ENCODE measurements at places on chromosomes 7 and 10. TPM values are rescaled to one million over a fixed set of nuclear protein-coding genes. Genes with fewer than 3 reads are reported as not detected.

DNA sequence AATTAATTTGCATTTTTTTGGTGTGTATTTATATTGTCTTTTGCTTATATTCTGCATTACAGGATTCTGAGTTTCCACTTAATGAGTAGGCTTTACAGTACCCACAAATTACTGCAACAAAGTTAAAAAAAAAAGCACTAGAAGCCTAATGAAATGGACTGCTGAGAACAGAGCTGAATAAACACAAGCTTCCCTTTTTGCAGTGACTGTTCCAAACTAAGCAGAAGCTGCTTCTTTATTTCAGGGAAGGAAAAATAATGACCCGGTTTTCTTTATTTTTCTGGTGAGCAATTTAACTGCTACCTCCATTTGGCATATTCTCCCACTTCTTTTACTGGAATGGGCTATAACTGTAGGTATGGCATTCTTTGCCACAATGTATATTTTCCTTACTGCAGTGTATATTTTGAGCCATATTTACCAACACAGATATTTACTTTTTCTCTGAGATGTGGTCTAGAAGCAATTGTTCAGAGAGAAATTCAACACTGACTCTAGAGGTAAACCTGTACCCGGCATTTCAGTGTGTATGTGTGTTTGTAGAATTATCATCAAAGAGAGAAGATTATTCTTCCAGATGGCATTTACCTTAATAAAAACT is 56.9 kb downstream of the HDAC9 start:
- no peaks in the 10 kb centered on the region for H3K27me3 ChIP-seq
- no peaks in the 10 kb centered on the region for H3K36me3 ChIP-seq
- no peak overlapping the region for H3K4me3 ChIP-seq

Gene TLX1
- total RNA-seq = not detected

- DNase-seq = no peak
- H3K36me3 ChIP-seq = no peaks in the 10 kb centered on the region
- no peaks in the 10 kb centered on the region for H3K4me1 ChIP-seq
- H3K27me3 ChIP-seq = no peaks in the 10 kb centered on the region
Measured at GRCh38 chr7:110407242-110407641, 683.7 kb upstream of the LRRN3 start.

DNA sequence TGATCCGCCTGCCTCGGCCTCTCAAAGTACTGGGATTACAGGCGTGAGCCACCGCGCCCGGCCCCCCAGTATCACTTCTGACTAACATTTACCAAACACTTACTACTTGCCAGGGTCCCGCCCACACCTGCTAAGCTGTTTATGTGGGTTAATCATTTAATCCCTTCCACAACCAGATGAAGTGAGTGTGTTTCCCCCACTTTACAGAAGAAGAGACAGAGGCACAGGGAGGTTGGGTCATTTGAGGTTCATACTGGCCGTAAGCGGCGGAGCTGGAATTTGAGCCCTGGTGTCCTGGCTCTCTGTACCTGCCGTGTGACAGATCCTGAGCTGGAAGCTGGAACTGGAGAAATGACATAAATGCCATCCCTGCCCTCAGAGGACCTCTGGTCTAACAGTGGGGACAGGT is 15.1 kb upstream of the VPS37D start:
- DNase-seq = no peak
- peaks cover 15% of the 10 kb centered on the region for H3K27me3 ChIP-seq
- no peak overlapping the region for H3K27ac ChIP-seq
- H3K4me3 ChIP-seq = no peak overlapping the region

DNA sequence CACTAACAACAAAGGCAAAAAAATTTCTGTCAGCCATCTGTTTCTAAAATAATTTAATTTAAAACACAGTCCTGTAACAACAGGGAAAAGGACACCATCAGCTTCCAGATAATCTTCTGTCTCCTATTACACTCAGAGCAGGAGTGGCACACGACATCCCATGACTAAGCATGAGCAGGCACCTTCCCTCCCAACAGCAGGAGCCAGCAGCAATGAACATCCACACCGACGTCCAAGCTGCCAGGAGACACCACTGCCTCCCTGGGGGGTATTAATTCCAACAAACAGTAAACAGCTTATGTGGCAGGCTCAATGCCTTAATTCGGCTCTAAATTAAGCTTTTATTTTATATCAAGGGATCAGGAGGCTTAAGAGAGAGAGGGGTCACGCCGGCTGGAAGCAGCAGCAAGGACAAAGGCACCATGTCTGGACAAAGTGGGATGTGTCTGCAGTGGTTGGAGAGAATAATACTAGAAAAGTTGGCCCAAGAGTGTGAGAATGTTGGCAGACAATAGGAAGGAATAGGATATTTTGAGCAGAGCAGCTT is 45.7 kb downstream of the KIAA1549 start:
- no peak for DNase-seq
- H3K4me3 ChIP-seq = no peak overlapping the region
- no peaks in the 10 kb centered on the region for H3K27me3 ChIP-seq

Gene BBIP1
- total RNA-seq = 42.9 TPM

- H3K36me3 ChIP-seq = no peaks in the 10 kb centered on the region
- no peaks in the 10 kb centered on the region for H3K27me3 ChIP-seq
- no peak overlapping the region for H3K27ac ChIP-seq
- DNase-seq = no peak
- H3K4me3 ChIP-seq = no peak overlapping the region
Measured at GRCh38 chr10:50497758-50498157, 126.0 kb downstream of the SGMS1 start.

DNA sequence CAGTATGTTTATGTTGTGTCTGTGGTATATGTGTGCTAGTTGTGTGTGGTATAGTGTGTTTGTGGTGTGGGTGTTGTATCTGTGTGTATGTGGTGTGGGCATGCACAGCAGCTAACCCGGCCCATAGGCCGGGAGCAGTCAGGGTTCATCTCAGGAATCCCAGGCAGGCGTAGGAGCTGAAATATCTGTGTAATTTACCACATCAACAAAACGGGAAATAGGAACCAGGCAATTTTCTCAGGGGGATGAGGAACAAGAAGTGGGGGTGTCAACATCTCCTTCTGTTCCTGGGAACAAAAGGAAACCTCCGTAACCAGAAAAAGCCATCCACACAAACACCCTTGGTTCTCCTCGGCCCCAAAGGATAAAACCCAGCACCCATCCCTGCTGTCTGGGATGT is 24.5 kb upstream of the ZNF488 start:
- no peaks in the 10 kb centered on the region for H3K36me3 ChIP-seq
- no peaks in the 10 kb centered on the region for H3K4me1 ChIP-seq
- no peak for DNase-seq

GRCh38 chr7:84529480-84530205 is 335.1 kb upstream of the SEMA3A start:
- H3K27ac ChIP-seq = no peak overlapping the region
- H3K36me3 ChIP-seq = no peaks in the 10 kb centered on the region
- no peaks in the 10 kb centered on the region for H3K4me1 ChIP-seq
- DNase-seq = no peak
- H3K4me3 ChIP-seq = no peak overlapping the region
- H3K27me3 ChIP-seq = no peaks in the 10 kb centered on the region

- H3K4me1 ChIP-seq = no peaks in the 10 kb centered on the region
- no peak overlapping the region for H3K27ac ChIP-seq
- H3K4me3 ChIP-seq = no peak overlapping the region
- H3K36me3 ChIP-seq = no peaks in the 10 kb centered on the region
- no peak for DNase-seq
Measured at GRCh38 chr10:74502963-74503608, 323.3 kb upstream of the KAT6B start.

- DNase-seq = no peak
- no peak overlapping the region for H3K4me3 ChIP-seq
- H3K27ac ChIP-seq = no peak overlapping the region
Measured at GRCh38 chr10:113202011-113202410, 252.0 kb downstream of the TCF7L2 start.

DNA sequence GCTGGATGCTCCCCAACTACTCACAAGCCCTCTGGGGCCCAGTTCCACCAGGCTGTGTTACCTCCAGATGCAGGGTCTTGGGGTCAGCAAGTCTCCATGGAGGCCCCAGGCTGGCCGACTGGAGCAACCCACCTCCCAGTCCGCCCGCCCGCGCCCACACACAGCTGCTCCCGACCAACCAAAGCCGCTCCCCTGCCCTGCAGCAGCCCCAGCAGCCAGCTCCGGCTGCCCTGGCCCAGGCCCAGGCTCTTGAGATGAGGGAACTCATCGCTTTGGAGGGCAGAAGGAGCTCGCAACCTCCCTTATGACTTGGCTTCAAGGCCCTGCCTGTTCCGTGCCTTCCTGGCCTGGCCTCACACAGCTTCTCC is 47.2 kb downstream of the LRRC20 start:
- no peaks in the 10 kb centered on the region for H3K36me3 ChIP-seq
- H3K27me3 ChIP-seq = no peaks in the 10 kb centered on the region
- no peak overlapping the region for H3K27ac ChIP-seq
- DNase-seq = no peak

DNA sequence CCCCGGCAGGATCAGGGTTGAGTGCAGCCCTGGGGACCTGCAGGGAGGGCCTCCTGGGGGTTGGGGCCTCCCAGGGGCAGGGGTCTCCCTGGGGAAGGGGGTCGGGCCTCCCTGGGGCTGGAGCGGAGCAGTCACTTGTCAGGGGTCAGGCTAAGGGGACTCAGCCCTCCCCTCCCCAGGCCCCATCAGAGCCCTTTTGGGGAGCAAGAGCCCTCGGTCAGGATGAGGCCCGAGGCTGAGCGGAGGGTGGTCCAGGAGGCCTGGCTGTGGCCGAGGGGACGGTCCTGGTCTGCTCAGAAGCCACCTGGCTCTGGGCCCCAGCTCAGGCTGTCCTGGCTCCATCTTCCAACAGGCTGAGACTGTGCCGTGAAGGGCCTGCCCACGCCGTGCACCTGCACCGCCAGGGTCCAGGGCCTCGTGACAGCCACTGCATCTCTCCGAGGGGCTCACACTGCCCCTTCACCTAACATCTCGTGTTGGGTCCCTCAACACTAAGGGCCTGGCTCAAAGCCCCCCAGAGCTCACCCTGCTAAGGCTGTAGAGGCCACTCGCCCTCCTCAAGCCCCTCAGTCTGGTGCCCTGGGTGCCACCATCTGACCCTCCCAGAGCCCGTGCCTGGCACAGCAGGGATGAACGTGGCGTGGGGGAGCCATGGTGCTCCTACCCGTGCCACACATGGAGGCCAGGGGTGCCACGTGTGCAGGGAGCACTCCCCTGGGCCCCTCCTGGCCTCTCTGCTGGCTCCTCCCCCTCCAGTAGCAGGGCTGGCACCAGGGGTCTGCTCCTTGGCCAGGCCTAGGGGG is 12.9 kb downstream of the BHLHA15 start:
- H3K36me3 ChIP-seq = peaks cover 16% of the 10 kb centered on the region
- H3K4me3 ChIP-seq = no peak overlapping the region
- no peaks in the 10 kb centered on the region for H3K4me1 ChIP-seq
- H3K27ac ChIP-seq = no peak overlapping the region
- DNase-seq = no peak
- H3K27me3 ChIP-seq = no peaks in the 10 kb centered on the region

Gene SH2D4B
- total RNA-seq = 0.17 TPM

GRCh38 chr7:101400751-101401150 is 38.1 kb downstream of the COL26A1 start:
- H3K27ac ChIP-seq = no peak overlapping the region
- no peaks in the 10 kb centered on the region for H3K36me3 ChIP-seq
- no peaks in the 10 kb centered on the region for H3K27me3 ChIP-seq
- no peaks in the 10 kb centered on the region for H3K4me1 ChIP-seq
- no peak for DNase-seq

DNA sequence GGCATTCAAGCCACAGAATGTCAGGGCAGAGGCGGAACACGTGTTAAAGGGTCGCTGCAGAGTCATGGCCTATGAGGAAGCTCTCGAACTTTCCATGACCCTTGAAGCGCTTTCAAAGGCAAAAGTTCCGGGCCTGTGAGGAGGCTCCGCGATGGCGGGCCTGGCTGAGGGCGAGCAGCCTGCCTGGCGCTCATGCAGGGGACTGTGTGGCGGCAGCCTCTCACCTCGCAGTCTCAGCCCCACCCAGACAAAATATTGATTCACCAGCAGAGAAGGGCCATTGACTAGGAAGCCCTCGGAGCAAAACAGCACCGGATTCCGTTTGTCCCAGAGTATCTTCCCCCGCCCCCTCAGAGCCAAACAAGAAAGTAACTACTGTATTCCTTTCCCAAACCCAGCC is 12.8 kb upstream of the CNNM1 start:
- no peaks in the 10 kb centered on the region for H3K4me1 ChIP-seq
- no peak overlapping the region for H3K27ac ChIP-seq
- no peaks in the 10 kb centered on the region for H3K36me3 ChIP-seq
- H3K27me3 ChIP-seq = no peaks in the 10 kb centered on the region
- DNase-seq = no peak
- no peak overlapping the region for H3K4me3 ChIP-seq

- H3K4me3 ChIP-seq = no peak overlapping the region
- no peaks in the 10 kb centered on the region for H3K27me3 ChIP-seq
- H3K27ac ChIP-seq = no peak overlapping the region
- H3K36me3 ChIP-seq = no peaks in the 10 kb centered on the region
Measured at GRCh38 chr10:43206391-43207235, 60.3 kb downstream of the RASGEF1A start.

Gene ANKRD61
- not detected for total RNA-seq

DNA sequence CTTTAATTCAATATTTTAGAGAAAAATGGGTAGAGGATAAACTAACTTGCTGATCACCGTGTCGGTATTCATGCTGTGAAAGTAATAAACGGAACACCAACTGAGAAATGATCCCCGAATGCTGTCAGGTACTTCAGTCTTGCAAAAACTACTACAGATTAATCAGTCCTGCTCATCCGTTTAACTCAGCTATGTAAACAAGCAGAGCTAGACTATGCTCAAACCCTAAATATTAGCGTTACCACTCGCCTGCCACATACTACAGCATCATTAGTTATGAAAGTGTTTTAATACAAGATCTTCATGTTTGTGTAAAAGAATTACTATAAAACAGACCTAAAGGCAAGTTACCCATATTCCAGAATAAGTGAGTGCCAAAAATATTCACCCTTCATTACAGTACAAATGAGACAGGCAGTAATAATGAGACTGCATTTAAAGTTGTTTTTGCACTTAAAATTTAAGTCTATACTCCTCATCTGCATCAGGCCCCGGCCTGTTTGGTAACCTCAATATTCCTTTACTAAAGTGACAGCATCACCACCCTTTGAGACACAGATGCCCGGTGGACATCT is 952 bp downstream of the DNMBP start:
- no peak overlapping the region for H3K27ac ChIP-seq
- H3K4me1 ChIP-seq = peaks cover 19% of the 10 kb centered on the region
- no peaks in the 10 kb centered on the region for H3K27me3 ChIP-seq
- H3K4me3 ChIP-seq = peak overlapping the region; percentile 61
- H3K36me3 ChIP-seq = no peaks in the 10 kb centered on the region

Gene INHBA
- total RNA-seq = not detected

- H3K27ac ChIP-seq = no peak overlapping the region
- no peaks in the 10 kb centered on the region for H3K36me3 ChIP-seq
- H3K27me3 ChIP-seq = peaks cover 8% of the 10 kb centered on the region
- DNase-seq = no peak
Measured at GRCh38 chr10:23194966-23195845, 3.1 kb downstream of the PTF1A start.

GRCh38 chr7:102061981-102062390 is 224.7 kb upstream of the SH2B2 start:
- no peaks in the 10 kb centered on the region for H3K4me1 ChIP-seq
- H3K27me3 ChIP-seq = no peaks in the 10 kb centered on the region
- no peak overlapping the region for H3K4me3 ChIP-seq
- H3K27ac ChIP-seq = no peak overlapping the region
- no peaks in the 10 kb centered on the region for H3K36me3 ChIP-seq

Gene BICC1
- not detected for total RNA-seq

Gene ADGRA1
- total RNA-seq = not detected

Gene MDH2
- total RNA-seq = 80.1 TPM

GRCh38 chr10:42755556-42756093 is 27.0 kb upstream of the BMS1 start:
- DNase-seq = no peak
- peaks cover 12% of the 10 kb centered on the region for H3K27me3 ChIP-seq
- H3K4me1 ChIP-seq = peaks cover 13% of the 10 kb centered on the region
- H3K4me3 ChIP-seq = no peak overlapping the region

Gene TMEM184A
- total RNA-seq = not detected
